RPMI8226 (cell line): ENCODE measurements at places on chromosomes 13 and 19.

DNA sequence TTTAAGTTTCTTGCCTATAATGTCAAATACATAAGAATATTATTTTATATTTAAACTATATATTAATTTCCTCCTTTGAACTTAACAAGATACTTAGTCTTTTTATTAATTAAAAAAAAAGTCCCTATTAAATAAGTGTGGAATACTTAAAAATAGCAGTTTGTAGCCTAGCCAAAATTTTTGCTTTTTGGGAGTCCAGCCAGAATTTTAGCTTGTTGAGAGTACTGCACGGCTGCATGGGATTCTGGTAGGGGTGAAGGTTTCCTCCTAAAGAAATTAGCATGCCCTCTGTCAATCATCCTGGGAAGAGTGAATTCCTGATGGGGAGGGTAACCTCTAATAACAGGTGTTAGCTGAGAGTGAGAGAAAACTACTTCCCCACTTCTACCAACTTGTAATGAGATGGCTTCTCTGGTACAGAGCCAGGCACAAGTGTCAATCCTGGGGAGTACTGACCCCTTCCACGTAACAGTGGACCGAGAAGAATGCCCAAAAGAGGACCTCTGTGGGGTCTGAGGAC lies 195.7 kb downstream of the SPRY2 start:
- no peak for DNase-seq

GRCh38 chr19:15104411-15104810 lies 2.8 kb upstream of the SYDE1 start:
- DNase-seq = no peak

GRCh38 chr13:95644601-95645052 lies at the start of gene DZIP1:
TSS of gene DZIP1 (minus strand) at chr13:95644706. CDS start at chr13:95642029, 2,677 bp downstream.
- DNase-seq = peak; percentile 38

GRCh38 chr13:30312904-30313303 lies 5.6 kb upstream of the KATNAL1 start:
- DNase-seq = no peak

GRCh38 chr19:574658-575526 lies 2.5 kb downstream of the BSG start:
- DNase-seq = no peak
